ENCODE measurements at places on chromosomes 12 and 14.
A peak's percentile ranks its signal among the peaks of the same experiment; 100 is the strongest.

GRCh38 chr12:118830296-118830695, 151.0 kb upstream of the SRRM4 start:
- no peak for DNase-seq

GRCh38 chr12:104747330-104747729, 210.8 kb downstream of the SLC41A2 start:
- DNase-seq = no peak

DNA sequence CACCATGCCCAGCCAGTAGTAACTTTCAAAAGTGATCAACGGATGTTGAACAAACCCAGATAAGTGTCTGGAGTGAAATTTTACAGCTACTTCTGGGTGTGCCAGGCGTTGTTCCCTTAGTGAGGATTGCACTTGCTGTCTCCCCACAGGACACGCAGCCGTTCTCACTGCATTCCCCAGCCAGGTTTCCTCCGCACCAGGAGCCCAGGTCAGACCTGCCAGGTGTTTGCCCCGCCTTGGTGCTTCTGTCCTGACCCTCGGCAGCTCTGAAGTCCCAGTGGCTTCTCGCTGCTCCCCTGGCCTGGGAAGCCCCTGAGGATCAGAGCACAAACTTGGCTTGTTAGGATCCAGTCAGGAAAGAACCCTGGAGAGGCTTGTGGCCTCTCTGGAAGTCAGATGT, 36.2 kb downstream of the MMAB start:
- no peak for DNase-seq

DNA sequence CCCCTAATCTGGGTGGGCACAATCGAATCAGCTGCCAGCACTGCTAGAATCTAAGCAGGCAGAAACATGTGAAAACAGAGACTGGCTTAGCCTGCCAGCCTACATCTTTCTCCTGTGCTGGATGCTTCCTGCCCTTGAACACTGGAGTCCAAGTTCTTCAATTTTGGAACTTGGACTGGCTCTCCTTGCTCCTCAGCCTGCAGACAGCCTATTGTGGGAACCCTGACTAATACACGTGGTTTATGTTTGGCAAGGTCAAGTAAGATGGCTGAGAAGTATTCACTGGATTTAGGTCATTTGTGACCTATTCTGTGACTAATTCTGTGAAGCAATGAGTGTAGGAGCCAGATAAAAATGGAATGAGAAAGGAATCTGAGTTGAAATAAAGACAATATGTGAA, 11.0 kb downstream of the GPR135 start:
- no peak for DNase-seq

GRCh38 chr12:88743946-88744685, 163.8 kb upstream of the KITLG start:
- no peak for DNase-seq

DNA sequence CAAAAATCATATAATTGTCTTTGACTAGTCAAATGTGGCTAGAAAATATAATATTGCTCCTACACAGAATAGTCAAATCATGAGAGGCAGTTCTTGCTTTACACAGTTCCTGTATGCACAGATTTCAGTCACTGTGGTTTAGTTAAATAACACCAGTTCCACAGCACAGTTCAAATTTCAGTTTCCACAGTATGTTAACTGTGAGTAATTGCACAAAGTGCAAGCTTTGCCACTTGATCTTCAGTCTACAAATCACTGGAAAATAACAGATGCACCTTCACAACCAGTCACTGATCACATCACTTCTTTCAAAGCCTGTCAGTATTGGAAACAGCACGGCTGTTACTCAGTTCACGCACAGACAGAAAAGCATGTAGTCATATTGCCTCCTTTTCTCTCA, 38.7 kb downstream of the KCNH5 start:
- DNase-seq = no peak

- DNase-seq = no peak
Measured at GRCh38 chr12:2495417-2496112, 299.2 kb upstream of the FKBP4 start.

GRCh38 chr12:4824380-4824779, 85.3 kb upstream of the KCNA1 start:
- no peak for DNase-seq

GRCh38 chr12:72359416-72359815, 87.2 kb downstream of the TRHDE start:
- DNase-seq = no peak

GRCh38 chr12:54196396-54196795, 7.6 kb upstream of the SMUG1 start:
- no peak for DNase-seq

- no peak for DNase-seq
Measured at GRCh38 chr12:116087962-116088361, 189.5 kb downstream of the MED13L start.

DNA sequence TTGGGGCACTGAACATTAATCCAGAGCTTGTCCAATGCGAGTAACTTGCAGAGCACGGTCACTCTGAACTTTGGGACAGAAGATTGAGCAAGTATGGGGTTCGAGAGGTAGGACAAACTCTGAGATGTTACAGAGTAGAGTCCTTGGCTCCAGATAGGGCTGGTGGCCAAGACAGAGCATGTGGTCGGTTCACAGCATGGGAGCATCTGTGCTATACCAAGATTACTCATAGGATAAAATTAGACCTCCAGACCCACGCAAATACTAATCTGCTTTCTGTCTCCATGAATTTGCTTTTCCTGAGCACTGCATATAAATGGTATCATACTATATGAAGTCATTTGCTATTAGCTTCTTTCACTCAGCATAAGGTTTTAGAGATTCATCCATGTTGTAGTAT, 93.4 kb upstream of the TBX5 start:
- no peak for DNase-seq

- no peak for DNase-seq
Measured at GRCh38 chr12:11633968-11634367, 15.5 kb upstream of the ETV6 start.

DNA sequence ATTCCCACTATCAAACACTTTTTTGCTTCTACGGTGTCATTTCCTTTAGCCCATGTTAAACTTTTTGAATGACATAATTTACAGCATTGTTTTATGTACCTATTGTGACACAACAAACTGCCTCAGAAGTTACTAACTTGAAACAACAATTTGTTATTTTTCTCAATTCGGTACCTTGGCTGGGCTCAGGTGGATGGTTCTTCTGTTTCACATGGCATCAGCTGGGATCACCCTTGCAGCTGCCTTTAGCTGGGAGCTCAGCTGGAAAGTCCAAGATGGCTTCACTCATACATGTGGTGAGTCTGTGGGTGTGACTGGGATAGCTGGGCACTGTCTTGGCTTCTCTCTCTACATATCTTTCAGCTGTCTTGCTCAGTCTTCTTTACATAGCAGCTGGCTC, 156.0 kb downstream of the GXYLT1 start:
- DNase-seq = no peak

DNA sequence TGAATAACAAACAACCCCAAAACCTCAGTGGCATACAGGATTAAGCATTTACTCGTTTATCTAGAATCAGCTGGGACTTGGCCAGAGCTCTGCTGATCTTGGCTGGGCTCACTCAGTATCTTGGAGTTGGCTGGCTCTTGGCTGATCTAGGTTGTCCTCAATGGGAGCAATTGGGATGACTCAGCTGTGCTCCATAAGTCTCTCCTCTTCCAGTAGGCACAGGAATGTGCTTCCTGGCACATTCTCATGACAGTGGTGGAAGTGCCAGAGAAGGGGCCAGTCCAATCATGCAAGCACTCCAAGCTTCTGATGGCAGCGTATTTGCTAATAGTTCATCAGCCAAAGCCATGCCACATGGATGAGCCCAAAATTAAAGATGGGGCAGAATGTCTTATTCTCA, 41.7 kb upstream of the ANO4 start:
- no peak for DNase-seq

- DNase-seq = no peak
Measured at GRCh38 chr12:127231371-127231770, 1035.6 kb upstream of the TMEM132C start.

- no peak for DNase-seq
Measured at GRCh38 chr14:42994051-42994736, 1387.5 kb downstream of the LRFN5 start.

DNA sequence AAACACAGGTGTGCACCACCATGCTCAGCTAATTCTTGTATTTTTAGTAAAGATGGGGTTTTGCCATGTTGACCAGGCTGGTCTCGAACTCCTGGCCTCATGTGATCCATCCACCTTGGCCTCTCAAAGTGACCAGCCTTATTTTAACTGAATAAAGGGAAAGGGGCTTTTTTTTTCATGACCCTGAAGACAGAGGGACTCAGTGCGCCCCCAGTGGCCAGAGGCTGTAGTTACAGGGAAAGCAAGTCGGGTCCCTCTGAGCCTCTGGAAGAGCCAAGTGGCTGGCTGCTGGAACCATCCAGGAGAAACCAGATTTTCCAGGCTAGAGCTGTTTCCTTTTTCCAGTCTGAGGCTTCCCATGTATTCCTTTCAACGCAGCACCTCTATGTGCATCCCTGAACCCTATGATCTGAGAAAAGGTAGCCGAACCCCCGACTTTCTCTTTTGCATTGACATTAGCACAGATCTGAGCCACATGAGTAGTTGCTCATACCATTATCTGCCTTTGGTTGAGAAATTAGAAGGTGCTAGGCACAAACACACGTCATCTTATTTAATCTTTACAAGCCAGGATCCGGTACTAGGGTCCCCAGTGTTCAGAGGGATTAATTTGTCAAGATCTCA, 342.7 kb downstream of the CACNA1C start:
- peak; percentile 63 for DNase-seq

GRCh38 chr14:32303865-32304264, 25.2 kb upstream of the AKAP6 start:
- no peak for DNase-seq
